ENCODE measurements at places on chromosomes 7 and 10.

DNA sequence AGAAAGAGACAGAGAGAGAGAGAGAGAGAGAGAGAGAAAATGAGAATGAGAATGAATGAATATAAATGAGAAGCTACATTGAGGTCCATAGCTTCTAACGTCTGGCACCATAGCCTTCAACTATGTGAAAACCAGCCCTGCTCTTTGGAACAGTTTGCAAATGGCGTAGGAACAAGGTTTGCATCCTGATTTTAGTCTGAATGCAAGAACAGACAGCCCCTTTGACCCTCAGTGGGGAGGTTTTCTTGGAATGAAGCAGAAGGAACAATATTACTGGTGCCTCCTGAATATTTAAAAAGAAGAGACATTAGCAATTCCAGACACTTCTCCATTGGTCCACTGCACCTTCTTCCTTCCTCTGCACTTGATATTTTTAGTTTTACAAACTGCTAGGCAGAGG lies 23.0 kb downstream of the LHPP start:
- no peak for DNase-seq

- DNase-seq: peak; percentile 85
Observed at GRCh38 chr10:88386821-88387773, 196.0 kb downstream of the RNLS start.

DNA sequence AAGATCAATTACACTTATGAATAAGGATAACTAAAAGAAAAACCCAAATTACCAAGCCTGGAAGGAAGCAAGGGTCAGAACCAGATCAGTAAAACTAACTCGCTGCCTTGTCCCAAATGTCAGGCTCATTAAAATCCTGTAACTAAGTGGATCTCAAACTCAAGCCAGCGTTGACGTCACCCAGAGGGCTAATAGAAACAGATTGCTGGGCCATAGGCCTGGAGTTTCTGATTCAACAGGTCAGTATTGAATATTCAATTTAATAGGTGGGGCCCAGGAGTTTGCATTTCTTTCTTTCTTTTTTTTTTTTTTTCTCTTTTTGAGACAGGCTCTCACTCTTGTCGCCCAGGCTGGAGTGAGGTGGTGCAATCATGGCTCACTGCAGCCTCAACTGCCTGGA lies 397.0 kb downstream of the CALN1 start:
- DNase-seq: no peak

DNA sequence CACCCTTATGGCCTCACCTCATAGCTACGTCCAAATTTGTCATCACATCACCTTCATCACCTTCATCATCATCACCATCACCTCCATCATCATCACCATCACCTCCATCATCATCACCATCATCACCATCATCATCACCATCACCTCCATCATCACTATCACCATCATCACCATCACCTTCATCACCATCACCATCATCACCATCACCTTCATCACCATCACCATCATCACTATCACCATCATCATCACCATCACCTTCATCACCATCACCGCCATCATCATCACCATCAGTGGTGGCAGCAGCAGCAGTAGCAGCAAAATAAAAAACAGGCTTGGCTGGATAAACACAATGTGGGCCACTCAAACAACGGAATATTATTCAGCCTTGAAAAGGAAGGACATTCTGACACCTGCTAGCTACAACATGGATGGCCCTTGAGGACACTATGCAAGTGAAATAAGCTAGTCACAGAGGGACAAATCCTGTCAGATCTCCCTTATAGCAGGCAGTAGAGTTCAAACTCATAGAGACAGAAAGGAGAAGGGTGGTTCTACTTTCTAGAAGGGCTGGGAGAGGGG lies 47.7 kb upstream of the PDGFA start:
- no peak for DNase-seq

GRCh38 chr10:15781381-15781960 lies 61.7 kb upstream of the ITGA8 start:
- DNase-seq: no peak

GRCh38 chr7:13336227-13336626 lies 648.8 kb downstream of the ARL4A start:
- DNase-seq: peak; percentile 64

GRCh38 chr7:94396596-94396995 lies 1.9 kb downstream of the COL1A2 start:
- peak; percentile 51 for DNase-seq

DNA sequence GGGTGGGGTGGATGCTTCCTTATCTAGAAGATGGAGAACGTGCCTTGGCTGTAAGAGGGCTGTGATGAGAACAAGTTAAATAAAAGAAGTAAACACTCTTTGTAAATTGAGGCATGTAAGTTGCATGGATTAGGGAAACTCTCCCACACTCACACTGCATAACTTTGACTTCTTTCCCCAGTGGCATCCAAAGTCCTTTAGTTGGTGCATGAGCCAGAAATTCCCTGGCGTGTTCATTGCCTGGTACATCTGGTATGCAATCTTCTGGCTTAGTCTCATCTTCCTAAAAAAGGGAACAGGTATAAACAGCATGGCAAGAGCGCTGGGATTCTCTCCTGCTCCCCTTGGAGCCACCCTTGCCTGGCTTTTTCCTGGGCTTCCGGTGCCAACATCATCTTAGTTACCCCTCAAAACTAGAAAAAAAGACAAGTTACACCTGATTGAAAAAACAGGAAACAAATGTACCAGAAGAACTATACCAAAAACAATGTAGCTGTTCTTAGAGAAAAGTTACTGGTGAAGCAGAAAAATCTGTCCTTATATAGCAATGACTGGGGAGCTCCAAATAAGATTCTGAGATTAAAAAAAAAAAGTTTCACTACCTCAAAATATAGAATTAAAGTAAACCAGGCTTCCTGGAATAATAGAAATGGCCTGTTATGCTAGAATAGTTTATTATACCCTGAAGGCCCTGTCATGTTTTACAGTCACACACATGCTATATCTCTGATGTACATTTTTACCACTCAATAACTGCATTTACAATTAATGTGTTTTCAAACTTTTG lies 9.9 kb downstream of the RP9 start:
- no peak for DNase-seq

DNA sequence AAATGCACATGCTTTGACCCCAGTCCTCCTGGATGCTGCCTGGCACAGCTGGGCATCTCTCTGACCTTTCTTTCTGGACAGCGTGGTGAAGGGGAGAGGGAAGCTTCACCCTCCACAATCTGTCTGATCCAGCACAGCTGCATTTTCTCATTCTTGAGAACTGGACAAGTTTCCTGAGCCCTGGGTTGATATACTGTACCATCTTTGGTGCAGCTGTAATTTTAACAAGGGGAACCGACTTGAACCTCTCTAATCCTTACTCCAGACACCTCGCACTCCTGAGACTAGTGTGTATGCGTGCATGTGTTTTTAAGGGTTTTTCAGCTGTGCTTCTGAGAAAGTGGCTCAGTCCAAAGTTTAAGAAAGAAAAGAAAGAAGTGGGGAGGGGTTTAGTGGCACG lies 655.7 kb downstream of the INHBA start:
- no peak for DNase-seq

- DNase-seq: no peak
Observed at GRCh38 chr10:116779076-116779687, 36.8 kb upstream of the HSPA12A start.

GRCh38 chr7:134995239-134996096 lies 9.2 kb downstream of the AGBL3 start:
- DNase-seq: peak; percentile 40

DNA sequence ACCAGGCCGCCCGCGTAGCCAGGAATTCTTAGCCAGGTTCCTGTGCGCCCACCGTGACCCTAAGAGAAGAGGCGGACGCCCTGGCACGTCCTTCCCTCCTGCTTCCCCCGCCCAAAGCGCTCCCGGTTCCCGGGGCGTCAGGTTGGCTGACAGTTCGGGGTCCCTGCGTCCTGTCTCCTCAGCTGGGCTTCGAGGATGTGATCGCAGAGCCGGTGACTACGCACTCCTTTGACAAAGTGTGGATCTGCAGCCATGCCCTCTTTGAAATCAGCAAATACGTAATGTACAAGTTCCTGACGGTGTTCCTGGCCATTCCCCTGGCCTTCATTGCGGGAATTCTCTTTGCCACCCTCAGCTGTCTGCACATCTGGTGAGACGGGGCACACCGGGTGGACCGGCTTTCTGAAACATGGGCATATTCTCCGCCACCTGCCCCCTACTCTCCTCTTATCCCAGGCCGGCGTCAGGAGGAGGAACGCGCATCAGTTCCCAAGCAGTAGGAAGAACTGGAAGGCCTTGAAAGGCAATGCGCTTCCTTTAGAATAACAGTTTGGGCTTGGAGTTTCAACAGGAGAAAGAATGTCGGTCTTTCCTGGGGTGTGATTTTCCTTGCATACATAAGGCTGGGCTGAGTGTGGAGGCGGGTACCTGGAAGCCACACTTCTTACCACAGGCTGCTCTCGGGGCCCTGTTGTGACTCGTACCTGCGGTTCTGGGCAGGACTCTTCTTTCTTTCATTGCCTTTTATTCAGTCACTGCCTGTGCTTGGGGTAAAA lies 728 bp downstream of the CAV2 start:
- peak; percentile 69 for DNase-seq

DNA sequence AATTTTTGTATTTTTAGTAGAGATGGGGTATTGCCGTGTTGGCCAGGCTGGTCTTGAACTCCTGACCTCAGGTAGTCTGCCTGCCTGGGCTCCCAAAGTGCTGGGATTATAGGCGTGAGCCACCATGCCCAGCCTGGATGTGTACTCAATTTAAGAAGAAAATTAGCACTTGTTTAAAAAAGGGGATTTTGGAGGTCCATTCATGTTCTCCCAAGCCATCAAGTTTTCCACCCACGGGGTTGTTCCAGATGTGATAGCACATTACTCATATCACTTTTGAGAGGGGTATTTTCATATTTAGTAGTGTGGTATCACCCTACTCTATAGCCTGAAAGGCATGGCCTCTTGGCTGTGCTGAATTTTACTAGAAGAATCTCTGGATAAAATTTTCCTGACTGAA lies 10.5 kb upstream of the SLC26A3 start:
- DNase-seq: no peak

GRCh38 chr7:79300573-79300972 lies 152.9 kb downstream of the MAGI2 start:
- DNase-seq: no peak

DNA sequence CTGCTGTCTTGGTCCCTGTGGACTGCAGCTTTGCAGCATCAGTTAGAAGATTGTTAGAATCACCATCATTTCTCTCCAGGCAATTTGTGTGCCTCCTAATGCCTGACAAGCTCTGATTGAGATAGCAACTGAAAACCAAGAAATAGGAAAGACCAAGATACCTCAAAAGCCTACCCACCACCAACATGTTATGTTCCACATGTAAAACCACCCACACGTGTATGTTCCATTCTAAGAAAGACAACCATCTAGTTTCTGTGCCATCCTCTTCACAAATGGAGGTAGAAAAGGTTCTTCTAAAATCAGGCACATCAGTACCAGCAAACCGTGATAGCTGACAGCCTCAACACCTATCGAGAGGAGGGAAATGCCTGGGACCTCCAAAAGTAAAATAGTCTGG lies 46.9 kb downstream of the TASOR2 start:
- no peak for DNase-seq

Data from astrocyte of the spinal cord (primary cell).